ENCODE measurements at places on chromosomes 7 and 10. TPM values are rescaled to one million over a fixed set of nuclear protein-coding genes. Genes with fewer than 3 reads are reported as not detected.

DNA sequence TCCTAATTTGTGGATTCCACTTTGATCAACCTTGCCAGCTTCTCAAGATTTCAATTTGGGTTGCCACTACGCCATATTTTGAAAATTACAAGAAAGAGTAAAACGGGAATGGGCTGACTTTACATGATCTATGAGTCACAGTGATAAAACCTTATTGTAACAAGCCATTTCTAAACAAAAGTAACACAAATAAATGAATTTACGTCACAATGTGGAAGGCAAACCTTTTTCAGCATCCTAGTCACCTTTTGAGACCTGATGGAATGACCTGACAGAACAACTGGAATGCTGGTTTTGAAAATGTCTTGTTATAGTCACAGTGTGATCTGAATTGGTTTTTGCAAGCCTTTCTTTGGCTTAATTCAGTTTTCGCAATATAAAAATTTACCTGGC, 85.9 kb downstream of the CDK6 start:
- no peak for DNase-seq

The GPR22 gene
- not detected for total RNA-seq

DNA sequence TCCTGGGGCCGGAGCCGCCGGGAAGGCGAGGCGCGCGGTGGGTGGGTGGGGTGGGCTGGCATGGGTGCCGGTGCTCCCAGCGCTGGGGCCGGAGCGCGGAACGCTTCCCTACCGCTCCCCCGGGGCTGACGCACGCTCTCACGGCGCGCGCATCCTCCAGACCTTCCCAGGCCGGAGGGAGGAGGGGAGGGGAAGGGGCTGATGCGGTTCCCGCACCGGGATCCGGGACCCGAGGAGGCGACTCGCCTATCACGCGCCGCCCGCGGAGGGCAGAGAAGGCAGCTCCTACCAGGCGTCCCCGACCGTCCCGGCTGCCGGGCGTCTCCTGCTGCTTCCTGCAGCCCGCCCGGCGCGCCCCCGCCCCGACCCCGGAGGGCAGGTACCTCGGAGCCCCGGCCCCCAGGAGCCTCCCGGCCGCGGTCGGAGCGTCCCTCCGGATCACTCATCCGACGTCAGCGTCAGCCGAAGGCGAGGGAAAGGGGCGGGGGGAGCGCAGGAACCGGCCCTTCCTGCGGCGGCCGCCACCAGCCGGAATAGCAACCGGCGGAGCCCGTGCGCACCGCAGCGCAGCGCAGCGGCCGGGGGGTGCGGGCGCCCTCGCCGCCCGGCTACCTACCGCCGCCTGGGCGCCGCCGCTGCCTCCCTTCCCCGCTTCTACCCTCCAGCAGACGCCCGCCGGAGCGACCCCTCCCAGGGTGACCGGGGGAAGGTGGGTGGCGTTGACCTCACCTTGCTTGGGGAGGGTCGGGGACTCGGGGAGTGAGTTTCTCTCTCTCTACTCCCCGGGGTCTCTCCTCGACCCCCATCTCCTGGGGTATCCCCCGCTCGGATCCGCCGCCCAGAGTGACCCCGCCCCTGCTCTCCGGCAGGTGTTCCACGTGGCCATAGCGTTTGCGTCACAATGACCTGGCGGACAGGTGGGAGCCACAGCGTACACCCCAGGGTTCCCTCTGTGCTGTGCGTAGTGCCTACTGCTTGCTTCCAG, at the start of gene ICA1:
Gene ICA1 (minus strand): TSS at position 457 of the 985 bp plus-strand sequence. CDS start 26,241 bp downstream, outside the sequence.
- DNase-seq = peak; percentile 93

The BLNK gene
- total RNA-seq = 25.2 TPM

DNA sequence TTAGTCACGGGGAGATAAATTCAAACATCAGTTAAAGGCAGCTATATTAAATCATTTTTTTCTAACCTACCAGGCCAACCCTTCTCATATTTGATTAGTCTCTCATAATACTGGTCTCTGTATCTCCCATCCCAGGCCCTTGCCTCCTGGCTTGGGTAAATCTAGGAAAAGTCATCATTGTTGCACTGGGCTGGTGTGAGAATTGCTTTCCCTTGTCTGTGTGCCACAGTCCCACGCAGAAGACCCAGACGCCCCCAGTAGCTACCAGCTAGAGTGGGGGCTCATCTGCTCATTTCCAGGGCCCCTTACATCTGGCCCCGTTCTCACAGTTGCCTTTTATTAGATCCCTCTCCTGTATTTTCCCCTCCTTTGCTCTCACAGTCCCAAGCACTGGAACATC, 67.6 kb upstream of the VIPR2 start:
- DNase-seq = no peak

The MALSU1 gene
- 68.9 TPM for total RNA-seq

The FEZF1 gene
- total RNA-seq = not detected

DNA sequence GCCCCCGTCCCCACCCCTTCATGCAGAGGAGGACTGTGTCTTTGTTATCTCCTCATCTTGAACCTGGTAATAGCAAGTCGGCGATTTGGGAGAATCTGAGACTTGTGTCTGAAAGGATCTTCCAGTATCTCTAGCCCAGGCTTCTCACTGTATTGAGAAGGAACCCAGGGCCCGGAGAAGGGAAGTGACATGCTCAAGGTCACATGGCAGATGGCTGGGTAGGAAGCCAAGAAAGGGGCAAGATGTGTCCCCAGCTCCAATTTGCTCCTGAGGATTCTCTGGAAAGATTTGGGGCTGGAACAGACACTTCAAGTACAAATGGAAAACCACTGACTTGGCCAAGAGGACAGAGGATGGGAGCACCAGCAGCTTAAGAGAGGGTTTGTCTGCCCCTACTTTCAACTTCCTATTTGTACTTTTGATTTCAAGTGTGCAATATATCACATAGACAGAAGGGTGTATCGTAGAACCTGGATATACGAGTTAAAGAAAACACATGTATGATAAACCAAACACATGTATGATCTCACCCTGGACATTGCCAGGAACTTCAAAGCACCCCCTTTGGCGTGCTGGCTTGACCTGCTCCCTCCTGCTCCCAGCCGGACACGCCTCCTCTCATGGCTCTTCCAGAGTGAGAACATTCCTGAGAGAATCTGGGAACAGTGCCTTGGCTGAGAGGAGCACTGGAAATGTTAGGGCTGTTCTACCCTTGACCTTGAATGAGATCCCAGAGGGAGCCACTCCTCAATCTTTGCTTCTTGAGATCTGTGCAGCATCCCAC, 79.7 kb downstream of the CDH23 start:
- peak; percentile 84 for DNase-seq

DNA sequence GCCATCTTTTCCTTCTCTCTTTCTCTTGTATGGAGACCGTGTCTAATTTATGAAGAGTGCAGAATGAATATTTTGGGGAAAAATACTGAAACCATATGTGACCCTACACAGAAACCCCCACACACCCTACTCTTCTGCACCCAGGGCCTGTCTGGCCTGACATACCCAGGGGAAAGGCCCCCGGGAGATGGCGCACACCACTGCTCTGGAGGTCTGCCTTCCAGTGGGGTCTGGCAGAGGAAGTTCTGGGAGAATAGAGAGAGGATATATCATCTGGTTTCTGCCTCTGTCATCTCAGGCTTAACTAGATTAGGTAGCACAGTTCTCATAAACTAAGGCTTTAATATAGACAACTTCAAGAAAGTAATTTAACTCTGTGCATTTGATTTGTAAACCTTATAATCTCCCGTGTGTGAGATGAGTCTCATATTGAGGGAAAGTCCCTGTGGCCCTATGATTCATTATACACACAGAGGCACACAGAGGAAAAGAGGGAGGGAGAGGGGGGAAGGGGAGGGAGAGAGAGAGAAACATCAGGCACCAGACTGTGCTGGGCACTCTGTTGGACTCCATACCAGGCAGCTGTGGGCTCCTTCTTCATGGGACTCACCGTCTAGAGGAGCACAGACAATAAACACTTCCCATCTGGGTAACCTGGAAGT, 123.3 kb downstream of the AOAH start:
- DNase-seq = no peak

DNA sequence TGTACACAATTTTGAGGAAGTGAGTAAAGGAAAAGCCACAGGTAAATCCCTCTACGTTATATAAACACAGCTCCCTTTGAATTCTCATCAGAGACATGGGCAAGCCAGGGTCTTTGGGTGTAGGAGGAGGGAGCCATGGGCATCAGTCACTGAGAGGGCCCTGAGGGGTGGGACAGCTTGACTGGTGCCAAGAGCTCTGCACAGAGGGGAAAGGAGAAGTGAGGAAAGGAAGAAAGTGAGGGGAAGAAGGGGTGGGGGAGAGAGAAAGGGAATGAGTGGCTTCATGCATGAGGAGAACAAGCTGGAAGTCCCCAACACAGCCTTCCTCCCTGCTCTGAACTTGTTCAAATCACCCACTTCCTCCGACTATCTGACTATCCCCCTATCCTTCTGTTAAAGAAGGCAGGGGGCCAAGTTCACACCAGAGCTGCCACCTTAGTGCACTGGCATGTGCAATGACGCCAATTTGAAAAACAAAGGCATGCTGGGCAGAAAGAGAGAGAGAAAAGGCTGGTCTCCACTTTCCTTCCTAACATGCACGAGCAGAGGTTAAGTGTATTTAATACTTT, 16.4 kb upstream of the RNF148 start:
- no peak for DNase-seq

The PHTF2 gene
- total RNA-seq = 31.2 TPM

DNA sequence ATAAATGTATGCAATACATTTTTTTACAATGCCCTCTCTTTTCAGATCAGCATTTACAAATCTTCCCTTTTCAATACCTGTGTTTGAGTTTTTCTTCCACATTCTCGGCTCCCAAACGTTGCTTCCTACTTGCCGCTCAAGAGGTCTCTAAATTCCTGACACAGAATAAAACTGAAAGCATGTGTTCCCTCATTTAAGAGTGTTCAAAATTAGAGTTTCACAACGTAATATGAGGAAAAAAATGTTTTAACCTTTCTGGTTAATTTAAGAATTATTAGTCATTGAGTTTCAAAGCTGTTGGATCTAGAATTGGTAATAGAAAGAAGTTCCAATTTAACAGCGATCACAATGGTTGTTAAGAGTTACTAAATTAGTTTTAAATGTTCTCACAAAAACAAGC, 100.4 kb downstream of the ARID5B start:
- no peak for DNase-seq

DNA sequence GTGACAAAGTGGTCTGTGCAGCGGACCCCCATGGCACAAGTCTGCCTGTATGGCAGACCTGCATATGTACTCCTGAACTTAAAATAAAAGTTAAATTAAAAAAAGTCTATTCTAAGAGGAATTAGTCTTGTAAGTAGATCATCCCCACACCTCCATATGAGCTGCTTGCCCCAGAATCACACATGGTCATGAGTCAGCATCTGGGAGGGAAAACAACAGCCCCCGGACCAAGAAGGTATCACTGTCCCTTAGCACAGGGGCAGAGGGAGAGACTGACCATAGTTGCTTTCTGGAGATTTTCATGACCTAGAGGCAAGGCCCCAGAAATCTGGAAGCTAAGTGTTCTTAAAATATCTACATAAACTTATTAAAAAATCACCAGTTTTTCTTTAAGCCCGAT, 86.6 kb upstream of the PDK4 start:
- DNase-seq = no peak

GRCh38 chr10:93567277-93568104, 1.0 kb downstream of the FFAR4 start:
- no peak for DNase-seq

GRCh38 chr10:16195178-16195769, 241.5 kb upstream of the PTER start:
- DNase-seq = no peak

DNA sequence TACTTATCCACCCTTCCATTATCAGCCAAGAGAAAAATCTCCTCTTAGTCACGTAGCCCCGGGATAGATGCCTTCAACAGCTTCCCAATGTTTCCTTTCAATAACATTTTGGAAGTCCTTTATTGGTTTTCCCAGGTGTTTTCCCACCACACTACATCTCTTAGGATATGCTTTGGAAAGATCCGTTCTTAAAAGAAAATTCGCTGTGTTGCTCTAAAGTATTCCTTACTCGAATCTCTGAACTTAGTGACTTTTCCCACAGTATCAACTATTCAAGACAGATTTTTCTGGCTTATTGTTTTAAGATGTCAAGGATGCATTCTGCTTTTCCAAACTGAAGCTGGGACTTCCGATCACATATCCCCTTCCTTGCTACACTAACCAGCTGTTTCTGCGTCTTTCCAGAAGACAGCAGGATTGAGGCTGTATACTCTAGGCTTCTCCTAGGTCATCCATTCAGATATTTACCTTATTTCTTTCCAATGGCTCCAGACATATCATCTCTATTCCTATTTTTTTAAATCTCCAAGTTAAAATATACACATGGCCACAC, 36.5 kb upstream of the SVIL start:
- no peak for DNase-seq

GRCh38 chr10:124197371-124198124, 104.2 kb upstream of the CHST15 start:
- DNase-seq = peak; percentile 52

- peak; percentile 27 for DNase-seq
These were observed 23.4 kb downstream of the DOCK4 start for GRCh38 chr7:112182749-112183148.

GRCh38 chr10:451021-451471, 238.4 kb downstream of the DIP2C start:
- peak; percentile 63 for DNase-seq

DNA sequence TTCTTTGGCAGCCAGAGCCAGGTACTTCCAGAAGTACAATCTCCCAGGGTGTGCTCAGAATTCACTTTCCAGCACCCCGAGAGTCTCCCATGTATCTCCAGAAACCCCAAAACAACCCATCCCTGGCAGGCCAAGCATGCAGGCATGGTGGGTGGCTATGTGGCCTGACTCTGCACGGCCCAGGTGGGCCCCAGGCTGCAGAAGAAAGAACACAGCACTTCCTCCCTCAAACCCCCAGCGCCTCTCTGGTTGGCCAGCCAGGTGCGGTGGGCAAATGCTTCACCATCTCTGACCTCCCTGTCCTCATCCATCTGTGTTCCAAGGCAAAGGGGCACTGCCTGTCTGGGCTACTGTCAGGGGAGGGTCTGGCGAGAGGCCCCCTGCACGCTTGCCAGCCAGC, 100.3 kb downstream of the MKI67 start:
- no peak for DNase-seq

The ARL4A gene
- total RNA-seq = 30.0 TPM

The LIPK gene
- total RNA-seq = not detected

- DNase-seq = no peak
These were observed 168.9 kb upstream of the SH2B2 start for GRCh38 chr7:102117743-102118142.

All from stomach (tissue), 19 donors.